Effector memory CD4-positive, alpha-beta T cell (primary cell): ENCODE measurements at places on chromosomes 5 and 9.

- DNase-seq = no peak
Observed at GRCh38 chr9:112028242-112029221, 131.9 kb downstream of the UGCG start.

GRCh38 chr9:136804509-136805206 is 3.1 kb upstream of the RABL6 start:
- DNase-seq = no peak

DNA sequence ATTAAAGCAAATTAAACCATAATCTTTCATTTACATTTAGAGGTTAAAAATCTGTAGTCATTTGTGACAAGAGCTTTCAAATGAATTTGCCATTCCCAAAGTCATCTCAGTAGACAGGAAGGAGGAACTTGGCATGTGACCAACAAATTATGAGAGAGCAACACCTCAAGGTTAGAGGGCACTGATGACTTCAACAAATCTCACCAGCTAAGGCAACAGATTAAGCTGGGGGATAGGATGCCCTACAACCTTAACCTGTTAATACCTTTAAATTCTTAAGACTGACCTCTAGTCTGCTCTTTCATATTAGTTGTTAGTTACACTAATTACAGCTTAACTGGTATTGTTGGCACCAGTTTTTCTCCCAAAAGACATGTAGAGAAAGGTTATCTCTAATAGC is 18.4 kb downstream of the POU5F2 start:
- DNase-seq = no peak

DNA sequence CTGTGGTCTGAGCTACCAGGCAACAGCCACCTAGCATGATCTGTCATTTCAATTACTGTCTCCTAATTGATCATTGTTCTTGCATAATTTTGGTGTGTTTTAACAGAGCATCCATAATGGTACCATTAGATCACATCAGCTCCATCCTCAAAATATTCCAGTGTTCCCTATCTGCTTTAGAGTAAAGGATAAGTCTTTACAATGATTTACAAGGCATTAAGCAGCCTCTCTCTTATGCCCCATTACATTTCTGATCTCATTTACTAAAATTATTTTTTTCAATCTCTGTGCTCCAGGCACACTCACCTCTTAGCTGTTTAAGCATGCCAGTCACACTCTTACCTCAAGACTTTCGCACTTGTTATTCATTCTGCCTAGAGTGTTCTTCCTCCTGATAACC is 389.9 kb upstream of the PTPRD start:
- DNase-seq = no peak

GRCh38 chr9:13786131-13786530 is 506.6 kb upstream of the MPDZ start:
- DNase-seq = no peak

DNA sequence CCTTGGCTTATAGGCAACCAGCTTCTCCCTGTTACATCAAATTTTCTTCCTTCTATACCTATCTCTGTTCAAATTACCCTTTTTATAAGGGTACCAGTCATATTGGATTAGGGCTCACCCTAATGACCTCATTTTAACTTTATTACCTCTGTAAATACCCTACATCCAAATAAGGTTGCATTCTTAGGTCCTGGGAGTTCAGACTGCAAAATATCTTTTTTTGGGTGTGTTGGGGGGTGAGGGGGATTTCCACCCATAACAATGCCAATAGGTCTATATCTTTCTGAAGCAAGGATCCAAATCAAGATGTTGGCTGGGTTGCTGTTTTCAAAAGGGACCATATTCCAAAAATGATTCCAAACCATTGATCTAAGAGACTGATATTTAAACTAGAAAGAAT is 141.7 kb downstream of the XRCC4 start:
- DNase-seq = no peak

DNA sequence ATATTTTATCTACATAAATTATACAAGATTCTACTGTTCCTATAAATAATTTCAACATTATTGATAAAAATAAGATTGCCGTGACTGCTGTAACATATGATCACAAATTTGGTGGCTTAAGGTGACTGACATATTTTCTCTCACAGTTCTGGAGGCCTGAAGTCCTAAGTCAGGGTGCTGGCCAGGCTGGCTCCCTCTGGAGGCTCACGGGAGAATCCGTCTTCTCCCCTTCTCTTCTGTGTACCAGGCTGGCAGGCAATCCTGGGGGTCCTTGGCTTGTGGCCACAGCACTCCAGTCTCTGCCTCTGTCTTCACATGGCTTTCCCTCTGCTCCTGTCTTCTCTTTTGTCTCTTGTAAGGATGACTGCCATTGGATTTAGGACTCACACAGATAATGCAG is 31.7 kb upstream of the IRX2 start:
- DNase-seq = no peak

- DNase-seq = no peak
Observed at GRCh38 chr5:170424629-170425028, 35.5 kb upstream of the KCNMB1 start.

DNA sequence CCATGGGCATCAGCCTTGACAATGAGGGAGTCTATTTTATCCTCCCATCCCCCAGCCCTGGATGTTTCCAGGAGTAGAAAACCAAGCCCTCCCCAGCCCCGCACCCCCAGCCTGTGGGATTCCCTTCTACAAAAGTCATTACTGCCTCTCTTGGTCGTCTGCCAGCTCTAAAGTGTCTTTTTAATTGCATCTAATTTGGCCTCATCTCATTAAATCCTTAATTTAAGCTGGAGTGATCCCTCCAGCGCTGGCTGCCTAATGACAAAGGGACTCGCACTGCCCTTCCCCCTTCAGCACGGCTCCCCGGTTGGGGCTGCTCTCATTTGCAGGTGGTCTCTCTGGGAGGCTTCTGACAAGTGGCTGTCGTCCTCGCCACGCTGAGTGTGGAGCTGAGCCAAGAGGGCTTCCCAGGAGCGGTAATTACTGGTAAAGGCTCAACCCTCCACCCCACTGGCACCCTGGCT is 107.9 kb upstream of the ALDH1B1 start:
- DNase-seq = no peak

DNA sequence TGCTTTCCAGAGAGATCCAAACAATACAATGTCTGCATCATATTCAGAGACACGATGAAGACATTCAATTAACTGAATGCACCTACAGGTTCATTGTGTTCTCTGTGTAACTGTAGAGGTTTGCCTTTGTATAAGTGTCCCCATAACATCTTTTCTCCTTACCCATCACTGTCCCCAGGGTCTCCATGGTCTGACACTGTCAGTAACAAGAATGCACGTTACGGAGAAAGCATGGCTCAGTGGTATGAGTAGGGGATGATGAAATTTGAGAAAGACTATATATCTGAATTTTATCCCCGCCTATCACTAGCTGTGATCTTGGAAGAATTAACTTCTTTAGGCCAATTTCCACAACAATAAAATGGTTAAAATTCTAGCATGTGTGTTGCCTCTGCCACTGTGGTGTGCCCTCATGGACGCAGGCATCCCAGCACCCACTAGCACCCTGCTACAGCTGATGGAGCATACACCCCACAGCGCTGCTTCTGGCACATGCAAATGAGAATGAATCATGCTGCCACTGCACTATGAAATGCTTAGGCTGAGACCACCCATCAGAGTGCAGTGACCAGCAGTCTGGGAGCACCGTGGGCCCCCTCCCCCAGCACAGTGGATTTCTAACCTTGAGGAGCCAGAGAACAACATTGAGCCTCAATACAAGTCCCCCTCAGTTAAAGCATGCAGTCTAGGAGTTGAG is 54.3 kb downstream of the RGMB start:
- no peak for DNase-seq

GRCh38 chr5:61370506-61370905 is 38.4 kb downstream of the ZSWIM6 start:
- DNase-seq = no peak

DNA sequence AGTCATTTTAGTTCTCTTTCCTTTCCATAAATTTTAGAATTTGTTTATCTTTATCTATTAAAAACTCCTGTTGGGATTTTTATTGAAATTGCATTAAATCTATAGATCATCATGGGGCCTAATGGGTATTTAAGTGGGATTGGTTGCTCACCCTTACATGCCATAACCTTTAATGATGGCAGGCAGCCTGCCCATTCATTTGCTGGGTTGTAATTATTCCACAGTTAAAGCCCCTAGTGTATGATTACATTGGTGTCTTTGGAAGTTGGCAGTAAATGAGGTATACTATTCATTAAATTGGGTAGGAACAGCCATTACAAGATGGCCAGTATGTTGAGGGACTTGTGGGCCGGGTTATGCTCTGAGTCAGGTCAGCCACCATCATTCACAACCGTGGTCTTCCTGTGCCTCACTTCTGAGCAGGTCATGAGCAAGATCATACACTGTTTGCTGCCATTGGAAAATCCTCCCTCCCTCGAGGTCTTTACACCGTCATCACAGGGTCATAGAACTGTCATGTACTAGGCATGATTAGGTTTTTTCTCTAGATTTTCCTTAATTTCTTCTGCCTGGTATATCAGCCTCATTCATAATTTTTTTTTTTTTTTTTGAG is 59.5 kb downstream of the CYSTM1 start:
- DNase-seq = no peak
